ENCODE measurements at places on chromosomes 2 and 18.

DNA sequence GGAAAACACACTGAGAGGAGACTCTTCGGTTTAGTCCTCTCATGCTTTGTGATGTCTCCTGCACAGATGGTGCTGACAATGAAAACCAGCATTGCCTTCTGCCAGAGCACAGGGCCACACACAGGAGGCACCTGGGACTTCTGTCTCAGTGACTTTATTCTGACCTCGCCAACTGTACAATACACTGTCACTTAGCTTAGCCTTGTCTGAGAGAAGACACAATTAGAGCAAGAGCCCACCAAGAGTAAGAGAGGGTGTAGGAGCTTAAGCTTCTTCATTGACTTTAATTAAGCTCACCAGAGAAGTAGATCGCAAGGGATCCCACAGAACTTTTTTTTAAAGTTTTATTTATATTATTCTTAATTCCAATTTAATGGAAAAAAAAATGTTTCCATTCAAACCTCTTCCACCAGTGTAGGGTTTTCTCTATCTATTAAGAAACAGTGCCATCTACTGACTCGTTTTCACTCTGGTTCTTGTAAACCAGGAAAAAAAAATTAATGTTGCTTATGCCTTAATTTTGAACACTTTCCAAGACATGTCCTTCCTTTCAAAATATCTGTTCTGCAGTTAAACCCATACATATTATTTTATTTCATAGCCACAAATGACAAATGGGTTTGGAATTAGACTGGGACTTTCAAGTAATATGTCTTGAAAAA lies 42.4 kb upstream of the DDX18 start:
- no peak for DNase-seq

GRCh38 chr2:230980468-230980867 lies 15.5 kb upstream of the SPATA3 start:
- DNase-seq = no peak

DNA sequence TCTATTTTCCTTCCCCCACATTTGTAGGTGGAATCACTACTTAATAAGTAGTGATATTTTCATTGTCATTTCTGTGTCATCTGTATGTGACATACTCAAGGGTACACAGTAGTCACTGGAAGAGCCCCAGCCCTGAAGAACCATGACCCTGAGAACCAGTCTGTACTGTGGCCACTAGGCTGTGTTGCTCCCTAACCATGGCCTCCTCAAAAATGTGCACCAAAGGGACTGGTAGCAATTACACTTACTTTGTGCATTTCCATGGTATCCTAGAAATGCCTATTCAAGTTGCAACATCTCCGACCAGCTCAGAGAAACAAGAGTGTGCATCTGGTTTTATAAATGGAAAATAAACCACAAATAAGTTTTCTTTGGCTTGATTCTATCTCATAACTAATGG lies 155.1 kb downstream of the DOCK10 start:
- DNase-seq = no peak

DNA sequence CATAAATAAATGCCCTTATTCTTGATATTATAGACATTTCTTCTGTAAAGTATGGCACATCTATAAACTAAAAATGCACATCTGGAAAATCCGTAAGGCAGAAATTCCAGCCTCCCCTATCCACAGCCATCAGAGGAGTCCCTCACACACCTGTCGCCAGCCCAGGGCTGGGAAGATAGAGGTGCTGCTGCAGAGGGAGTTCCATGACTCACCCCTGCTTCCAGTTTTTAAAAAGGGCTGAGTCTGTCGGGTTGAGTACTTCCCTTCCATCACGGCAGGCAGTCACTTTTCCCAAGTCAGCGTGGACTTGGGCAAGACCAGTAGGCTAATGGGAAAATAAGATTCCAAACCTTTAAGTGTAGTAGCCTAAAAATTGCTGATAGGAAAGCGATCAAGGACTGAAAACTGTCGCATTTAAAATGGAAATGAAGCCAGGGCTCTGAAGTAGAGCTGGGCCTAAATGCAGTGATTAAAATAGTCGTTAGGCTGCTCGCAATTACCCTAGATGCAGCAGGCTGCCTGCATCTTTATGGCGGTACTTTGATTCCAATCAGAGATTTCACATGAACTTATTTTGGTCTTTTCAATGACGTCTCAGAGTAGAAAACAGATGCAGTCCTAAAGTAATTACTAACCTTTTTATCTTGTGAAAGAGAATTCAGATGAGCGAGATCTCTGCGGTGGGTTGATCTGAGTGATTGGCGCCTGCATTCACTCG lies 280.5 kb downstream of the AGAP1 start:
- no peak for DNase-seq

DNA sequence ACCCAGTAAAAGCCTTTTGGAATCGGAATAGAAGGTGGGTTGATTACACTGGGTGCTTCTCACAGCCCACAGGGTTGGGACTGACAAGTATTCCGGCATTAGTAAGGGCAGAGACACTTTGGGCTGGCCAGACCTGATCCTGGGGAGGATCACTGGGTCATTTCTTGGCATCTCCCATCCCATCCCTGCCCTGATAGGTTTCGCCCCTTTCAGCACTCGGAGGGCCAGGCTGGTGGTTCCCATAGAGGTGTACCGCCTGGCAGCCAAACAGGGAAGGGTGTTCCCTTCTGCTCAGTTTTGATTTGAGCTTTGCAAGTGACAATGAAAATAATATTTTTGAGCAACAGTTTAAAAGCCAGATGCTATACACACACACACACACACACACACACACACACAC lies 37.3 kb downstream of the CYP1B1 start:
- DNase-seq = no peak

DNA sequence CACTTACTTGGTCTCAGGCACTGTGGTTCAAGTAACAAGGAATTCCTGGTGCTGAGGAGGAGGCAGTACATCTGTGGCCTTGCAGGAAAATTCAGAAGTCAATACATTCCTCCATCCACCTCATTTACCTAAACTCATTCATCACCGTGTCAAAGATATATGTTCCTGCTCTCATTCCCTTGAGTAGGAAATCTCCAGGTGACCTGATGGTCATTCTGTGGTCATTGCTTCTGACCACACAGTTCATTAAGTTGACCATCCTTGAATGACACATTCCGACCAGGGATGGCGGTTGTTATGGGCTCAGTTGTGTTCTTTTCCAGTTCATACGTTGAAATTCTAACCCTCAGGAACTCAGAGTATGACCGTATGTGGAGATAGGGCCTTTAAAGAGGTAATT lies 2.1 kb upstream of the STK17B start:
- no peak for DNase-seq

- no peak for DNase-seq
Observed at GRCh38 chr2:202193881-202194353, 44.5 kb downstream of the SUMO1 start.

- no peak for DNase-seq
Observed at GRCh38 chr18:24400587-24400986, 3.0 kb upstream of the OSBPL1A start.

DNA sequence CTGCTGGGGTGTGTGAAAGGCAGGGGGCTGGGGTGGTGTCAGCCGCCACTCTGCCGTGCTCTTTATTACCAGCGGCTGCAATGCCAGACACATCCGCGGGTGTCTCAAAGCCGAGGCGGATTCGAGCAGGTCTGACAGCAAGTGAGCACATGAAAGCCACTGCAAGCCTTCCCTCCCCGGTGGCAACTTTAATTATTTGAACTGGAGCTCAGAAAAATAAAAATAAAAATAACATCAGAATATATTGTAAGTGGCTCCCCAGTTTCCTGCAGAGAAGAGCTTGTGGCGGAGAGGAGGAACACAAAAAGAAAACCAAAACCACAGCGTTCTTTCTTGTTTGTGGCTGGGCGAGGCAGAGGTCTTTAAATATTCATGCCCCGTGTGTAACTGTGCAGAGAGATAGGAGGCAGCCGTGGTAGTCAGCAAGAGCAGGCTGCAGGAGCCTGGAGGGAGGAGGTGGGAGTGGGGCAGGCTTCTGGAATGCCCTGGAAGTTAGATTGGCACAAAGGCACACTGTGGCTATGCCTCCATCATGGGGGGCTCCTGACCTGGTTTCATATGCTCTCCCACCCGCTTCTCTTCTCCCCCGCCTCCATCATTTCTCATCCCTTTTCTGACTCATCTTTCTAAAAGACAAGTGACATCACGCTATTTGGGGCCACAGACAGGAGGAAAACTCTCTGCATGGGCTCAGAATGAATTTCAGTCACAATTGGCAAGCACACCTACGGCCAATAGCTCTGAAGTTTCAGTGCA lies 199.8 kb downstream of the CLIP4 start:
- no peak for DNase-seq

GRCh38 chr2:195658541-195658890 lies 1.5 kb downstream of the SLC39A10 start:
- no peak for DNase-seq

GRCh38 chr2:105515581-105516415 lies 116.9 kb upstream of the FHL2 start:
- no peak for DNase-seq

GRCh38 chr18:36756242-36756641 lies 72.6 kb downstream of the TPGS2 start:
- no peak for DNase-seq

GRCh38 chr18:27428716-27429475 lies 243.8 kb upstream of the CHST9 start:
- DNase-seq = no peak

DNA sequence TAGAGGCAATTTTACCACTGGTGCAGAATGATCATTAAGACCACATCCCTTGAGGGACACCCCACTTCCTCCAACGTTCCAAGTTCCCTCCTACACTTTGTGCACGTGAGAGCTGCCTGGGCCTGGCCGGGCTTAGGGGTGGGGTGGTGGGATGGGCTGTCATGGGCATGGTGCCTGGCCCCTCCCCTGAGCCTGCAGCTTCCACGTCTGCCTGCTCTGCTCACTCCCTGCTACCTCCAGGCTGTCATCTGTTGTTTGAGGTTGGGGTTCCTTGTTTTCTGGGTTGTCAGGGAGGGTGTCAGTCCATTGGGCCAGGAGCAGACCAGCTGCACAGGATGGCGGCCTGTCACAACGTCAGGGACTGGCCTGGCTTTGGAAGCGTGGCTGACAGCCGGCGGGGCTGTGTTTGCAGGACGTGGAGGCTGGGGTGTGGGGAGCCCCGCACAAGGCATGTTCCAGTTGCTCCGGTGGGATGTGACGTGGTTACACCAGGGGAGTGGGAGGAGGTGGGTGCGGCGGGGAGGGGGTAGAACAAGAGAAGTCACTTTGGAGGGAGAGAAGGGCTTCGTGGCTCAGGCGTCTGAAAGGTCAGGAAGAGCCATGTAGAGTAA lies 72.3 kb downstream of the RTP5 start:
- no peak for DNase-seq

- DNase-seq = no peak
Observed at GRCh38 chr18:63288311-63288710, 31.3 kb downstream of the BCL2 start.

DNA sequence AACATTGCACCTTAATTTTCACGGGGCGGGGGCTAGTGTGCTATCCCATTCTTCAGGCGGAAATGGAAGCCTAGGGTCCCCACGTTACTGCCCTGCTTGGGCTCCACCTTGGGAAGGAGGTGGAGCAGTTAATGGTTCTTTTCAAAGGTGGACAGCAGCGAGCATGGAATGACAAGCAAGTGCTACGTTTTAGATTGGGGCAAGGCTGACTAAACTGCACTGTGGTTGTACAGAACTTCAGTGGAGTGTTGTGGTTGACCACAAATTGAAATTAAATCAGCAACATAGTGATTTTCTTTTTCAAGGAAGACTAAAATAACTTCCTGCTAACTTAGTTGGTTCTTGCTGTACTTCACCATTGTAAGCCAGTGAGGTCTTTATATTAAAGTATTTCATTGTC lies 47.0 kb downstream of the CHRNA1 start:
- no peak for DNase-seq

GRCh38 chr2:44326548-44327264 lies 34.6 kb downstream of the PREPL start:
- DNase-seq = no peak

- no peak for DNase-seq
Observed at GRCh38 chr2:213609570-213610170, 325.4 kb downstream of the SPAG16 start.

GRCh38 chr2:207928079-207928478 lies 97.2 kb downstream of the PLEKHM3 start:
- no peak for DNase-seq

GRCh38 chr2:188042412-188042811 lies 249.3 kb upstream of the GULP1 start:
- DNase-seq = no peak

- no peak for DNase-seq
Observed at GRCh38 chr2:69018678-69019095, 5.7 kb downstream of the ANTXR1 start.

DNA sequence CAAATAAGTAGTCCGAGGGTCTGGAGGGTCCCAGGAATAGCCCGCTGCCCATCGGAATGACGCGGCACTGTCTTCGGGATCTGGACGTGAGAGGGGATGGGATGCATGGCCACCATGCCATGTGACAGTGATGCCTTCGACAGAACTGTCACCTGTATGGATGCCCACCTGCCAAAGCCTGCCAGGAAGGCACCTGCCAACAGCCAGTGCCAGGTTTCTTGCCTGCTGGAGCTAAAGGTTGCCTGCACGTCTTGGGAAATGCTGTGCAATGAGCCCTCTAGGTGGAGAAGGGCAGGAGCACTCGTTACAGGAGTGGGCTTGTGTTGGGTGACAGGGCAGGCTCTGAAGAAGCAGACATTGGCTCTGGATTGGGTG lies 20.5 kb downstream of the GPR35 start:
- DNase-seq = no peak

- DNase-seq = no peak
Observed at GRCh38 chr2:106085181-106085940, 108.7 kb downstream of the UXS1 start.

GRCh38 chr2:129812071-129812470 lies 167.4 kb upstream of the RAB6C start:
- peak; percentile 87 for DNase-seq

- no peak for DNase-seq
Observed at GRCh38 chr2:127044165-127044718, 62.7 kb downstream of the BIN1 start.

DNA sequence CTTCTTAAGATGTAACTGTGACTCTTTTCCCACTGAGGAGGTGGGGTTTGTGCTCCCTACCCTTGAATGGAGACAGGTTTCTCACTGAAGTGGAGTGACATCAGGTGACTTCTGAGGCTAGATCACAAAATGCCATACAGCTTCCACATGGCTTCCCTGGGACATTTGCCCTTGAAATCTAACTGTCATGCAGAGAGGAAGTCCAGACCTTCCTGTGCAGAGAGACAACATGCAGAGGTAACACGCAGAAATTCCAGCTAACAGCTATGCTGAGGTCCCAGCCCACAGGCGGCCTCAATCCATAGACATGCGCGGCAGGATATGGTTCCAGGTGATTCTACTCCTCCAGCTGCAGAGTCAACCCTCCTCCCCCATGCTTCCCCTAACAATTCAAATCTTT lies 119.0 kb downstream of the TRIB2 start:
- DNase-seq = no peak

DNA sequence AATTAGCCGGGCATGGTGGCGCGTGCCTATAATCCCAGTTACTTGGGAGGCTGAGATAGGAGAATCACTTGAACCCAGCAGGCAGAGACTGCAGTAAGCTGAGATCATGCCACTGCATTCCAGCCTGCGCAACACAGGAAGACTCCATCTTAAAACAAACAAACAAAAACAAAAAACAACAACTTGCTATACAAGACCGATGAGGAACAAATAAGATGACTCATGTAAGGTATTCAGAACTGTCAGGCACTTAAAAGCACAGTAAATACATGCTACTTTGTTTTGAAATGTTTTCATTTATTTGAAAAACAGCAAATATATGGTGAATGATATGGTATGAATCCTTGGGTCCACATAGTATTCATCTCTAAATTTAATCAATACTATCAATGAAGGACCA lies 66.7 kb downstream of the TRIP12 start:
- DNase-seq = no peak

GRCh38 chr2:33069894-33070651 lies 123.3 kb downstream of the LTBP1 start:
- peak; percentile 85 for DNase-seq

- no peak for DNase-seq
Observed at GRCh38 chr2:62040926-62041325, 135.5 kb downstream of the COMMD1 start.

Data from aorta (tissue), 5 donors.